ENCODE measurements at places on chromosomes 12 and 14. TPM values are rescaled to one million over a fixed set of nuclear protein-coding genes. Genes with fewer than 3 reads are reported as not detected.

GRCh38 chr12:94812345-94812744, 162.0 kb upstream of the TMCC3 start:
- DNase-seq = no peak

GRCh38 chr14:99148131-99148530, 123.9 kb downstream of the BCL11B start:
- no peak for DNase-seq

TBC1D30 gene
- total RNA-seq = 12.3 TPM

DNA sequence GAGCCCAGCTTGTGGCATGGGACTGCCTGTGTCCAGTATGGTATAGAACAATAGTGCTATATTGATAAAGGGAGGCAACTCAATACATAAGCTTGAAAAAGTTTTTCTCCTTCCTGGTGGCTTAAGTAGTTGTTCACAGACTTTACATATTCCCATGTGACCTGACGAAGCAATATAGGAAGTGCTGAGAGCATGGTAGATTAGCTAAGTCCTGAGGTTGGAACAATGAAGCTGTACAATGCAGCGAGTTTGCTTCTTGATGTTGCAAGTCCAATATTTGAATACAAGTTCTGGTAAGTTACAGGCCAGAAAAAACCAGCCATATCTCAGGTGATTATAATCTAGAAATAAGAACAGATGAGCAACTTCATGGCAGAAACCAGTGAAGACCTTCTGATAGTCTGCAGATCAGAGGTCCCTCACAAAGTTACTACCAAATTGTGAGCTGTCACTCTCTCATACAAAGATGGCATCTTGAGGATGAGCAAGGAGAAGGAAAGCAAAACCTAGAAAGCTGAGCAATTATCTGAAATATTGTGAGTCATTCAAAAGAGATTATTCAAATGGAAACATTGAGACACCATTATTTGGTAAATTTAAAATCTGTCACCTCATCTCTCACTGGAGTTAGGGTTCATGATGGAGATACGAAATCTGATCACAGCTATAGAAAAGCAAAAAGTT, 72.9 kb upstream of the BTG1 start:
- DNase-seq = no peak

- DNase-seq = no peak
Observed at GRCh38 chr14:57943541-57943940, 77.6 kb upstream of the SLC35F4 start.

- no peak for DNase-seq
Observed at GRCh38 chr12:56326533-56326932, 7.3 kb downstream of the PAN2 start.

PTGDR gene
- 0.26 TPM for total RNA-seq

NEUROD4 gene
- total RNA-seq = not detected

DNA sequence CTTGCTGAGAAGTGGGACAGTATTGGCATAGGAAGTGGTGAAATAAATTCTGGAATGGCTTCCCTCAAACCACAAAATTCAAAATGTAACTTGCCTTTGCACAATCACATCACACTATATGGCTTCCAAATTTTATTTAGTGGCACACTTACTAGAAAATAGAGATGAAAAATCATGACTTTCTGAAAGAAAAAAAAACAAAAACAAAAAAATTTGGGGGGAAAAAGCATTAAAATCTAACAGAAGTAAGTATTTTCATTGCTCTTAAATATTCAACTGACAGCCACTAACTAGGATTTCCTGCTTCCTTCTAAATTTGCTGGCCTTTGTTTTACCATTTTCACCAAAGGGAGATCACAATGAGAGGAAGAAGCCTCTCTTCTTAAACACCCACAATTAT, 23.0 kb downstream of the ATF7 start:
- DNase-seq = no peak

NUAK1 gene
- total RNA-seq = 56.8 TPM

HSPA2 gene
- 25.9 TPM for total RNA-seq

GRCh38 chr12:117473856-117474255, 112.4 kb upstream of the NOS1 start:
- DNase-seq = no peak

GRCh38 chr12:48512855-48513254, 12.6 kb upstream of the OR8S1 start:
- DNase-seq = no peak

DNA sequence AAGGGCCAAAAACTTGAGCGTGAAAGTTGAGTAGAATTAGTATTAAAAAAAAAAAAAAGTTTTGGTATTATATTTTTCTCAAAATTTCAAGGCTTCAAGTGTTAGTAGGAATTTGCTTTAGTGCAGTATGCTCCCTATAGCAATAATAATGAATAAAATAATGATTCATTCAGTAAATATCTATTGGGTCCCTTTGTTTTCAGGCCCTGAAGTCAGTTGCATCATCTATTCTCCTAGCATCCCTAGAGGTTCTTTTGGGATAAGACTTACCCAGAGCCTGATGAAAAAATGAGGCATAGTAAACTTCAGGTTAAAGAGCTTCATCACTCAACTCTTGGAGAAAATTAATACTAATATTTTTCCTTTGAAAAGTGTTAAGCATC, 1.1 kb downstream of the KMT5A start:
- DNase-seq = no peak

RBP5 gene
- 2.4 TPM for total RNA-seq

RNASE7 gene
- not detected for total RNA-seq

- DNase-seq = no peak
Observed at GRCh38 chr14:24340606-24341005, 815 bp upstream of the RIPK3 start.

EMP1 gene
- total RNA-seq = 213 TPM

KLRG1 gene
- total RNA-seq = not detected

DNA sequence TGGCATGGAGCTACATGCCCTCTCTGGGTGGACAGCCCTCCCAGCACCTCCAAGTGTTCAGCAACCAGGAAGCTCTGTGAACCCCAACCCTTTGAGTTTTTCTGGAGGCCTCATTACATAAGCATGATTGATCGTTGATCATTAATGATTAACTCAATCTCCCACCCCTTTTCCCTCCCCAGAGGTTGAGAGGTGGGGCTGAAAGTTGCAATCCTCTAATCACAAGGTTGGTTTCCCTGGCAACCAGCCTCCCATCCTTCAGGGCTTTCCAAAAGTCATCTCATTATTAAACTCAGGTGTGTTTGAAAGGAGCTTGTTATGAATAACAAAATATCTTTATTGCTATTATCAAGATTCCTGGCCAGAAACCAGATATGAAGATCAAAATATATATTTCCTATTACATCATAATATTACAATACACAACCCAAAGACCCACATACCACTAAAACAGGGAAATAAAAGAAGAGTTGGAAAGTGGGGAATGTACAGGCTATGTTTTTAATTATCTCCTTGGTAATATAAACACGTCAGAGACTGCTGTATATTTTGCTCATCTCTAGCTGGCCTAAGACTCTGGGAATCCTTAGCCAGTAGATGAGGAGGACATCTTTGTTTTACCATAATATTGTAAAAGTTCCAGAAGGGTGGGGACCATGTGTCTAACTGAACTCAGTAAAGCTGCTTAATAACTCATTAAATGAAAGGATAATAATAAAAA, 73.6 kb downstream of the SSPN start:
- no peak for DNase-seq

CCDC38 gene
- not detected for total RNA-seq

DNA sequence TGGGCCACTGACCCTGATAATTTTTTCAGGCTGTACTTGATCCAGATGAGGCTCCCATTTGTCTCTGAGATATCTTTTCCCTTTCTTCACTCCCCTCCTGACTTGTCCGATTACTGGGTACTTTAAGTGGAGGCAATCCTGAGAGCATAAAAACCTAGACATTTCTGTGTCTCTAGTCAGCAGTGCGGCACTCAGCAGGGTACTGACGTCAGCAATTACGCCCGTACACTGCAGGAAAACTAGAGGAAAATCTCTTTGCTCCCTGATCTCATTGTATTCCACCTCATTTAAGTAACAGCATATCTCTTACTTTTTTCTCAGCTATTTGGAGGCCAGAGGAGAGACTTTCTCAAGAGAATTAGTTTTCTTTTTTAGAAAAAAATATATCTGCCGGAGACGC, 315.5 kb upstream of the OR4E1 start:
- DNase-seq = no peak

DNA sequence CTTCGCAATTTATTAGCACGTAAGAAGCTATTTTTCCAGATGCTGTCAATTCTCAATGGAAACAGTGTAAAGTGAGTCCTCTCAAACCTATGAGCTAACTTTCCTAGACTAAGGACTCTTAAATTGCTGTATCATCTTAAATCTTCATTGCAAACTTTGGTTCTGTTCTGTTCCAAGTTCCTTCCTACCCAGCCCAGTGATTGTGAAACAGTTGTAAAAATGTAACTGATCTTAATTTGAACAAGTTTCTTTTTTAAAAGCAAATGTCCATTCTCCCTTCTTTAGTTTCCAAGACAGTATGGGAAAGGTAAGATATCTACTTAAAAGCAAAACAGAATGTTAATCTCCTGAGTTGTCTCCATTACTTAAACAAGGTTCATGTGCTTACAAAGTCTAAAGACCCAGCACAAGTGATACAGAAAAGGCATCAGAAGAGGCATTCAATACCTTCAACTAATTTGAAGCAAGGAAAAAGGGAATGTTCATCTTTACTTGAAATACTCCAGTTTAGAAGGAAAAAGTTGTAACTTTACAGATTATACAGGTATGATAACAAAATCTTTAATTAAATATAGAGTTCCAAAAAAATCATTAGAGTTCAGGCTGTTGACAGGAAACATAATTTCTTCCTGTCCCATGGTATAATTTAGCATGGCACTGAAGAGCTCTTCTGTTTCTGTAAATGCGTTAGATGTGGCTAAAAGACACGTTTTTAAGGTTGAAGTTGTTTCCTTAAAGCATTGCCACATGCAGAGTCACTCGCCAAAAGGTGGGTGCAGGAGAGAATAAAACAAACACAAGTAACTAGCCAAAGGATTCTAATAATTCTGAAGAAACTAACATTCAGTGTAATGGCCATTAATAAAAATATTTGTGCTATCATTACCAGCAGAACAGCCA, 101.5 kb upstream of the USP15 start:
- no peak for DNase-seq

GRCh38 chr14:64722842-64723447, 18.7 kb downstream of the PLEKHG3 start:
- DNase-seq = no peak

APOF gene
- total RNA-seq = not detected

DNA sequence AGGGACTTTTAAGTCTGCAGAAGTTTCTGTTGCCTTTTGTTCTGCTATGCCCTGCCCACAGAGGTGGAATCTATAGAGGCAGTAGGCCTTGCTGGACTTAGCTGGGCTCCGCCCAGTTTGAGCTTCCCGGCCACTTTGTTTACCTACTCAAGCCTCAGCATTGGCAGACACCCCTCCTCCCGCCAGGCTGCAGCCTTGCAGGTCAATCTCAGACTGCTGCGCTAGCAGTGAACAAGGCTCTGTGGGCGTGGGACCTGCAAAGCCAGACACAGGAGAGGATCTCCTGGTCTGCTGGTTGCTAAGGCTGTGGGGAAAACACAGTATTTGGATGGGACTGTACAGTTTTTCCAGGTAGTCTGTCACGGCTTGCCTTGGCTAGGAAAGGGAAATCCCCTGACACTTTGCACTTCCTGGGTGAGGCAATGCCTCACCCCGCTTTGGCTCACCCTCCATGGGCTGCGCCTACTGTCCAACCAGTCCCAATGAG, 43.7 kb downstream of the CCDC59 start:
- no peak for DNase-seq

DNA sequence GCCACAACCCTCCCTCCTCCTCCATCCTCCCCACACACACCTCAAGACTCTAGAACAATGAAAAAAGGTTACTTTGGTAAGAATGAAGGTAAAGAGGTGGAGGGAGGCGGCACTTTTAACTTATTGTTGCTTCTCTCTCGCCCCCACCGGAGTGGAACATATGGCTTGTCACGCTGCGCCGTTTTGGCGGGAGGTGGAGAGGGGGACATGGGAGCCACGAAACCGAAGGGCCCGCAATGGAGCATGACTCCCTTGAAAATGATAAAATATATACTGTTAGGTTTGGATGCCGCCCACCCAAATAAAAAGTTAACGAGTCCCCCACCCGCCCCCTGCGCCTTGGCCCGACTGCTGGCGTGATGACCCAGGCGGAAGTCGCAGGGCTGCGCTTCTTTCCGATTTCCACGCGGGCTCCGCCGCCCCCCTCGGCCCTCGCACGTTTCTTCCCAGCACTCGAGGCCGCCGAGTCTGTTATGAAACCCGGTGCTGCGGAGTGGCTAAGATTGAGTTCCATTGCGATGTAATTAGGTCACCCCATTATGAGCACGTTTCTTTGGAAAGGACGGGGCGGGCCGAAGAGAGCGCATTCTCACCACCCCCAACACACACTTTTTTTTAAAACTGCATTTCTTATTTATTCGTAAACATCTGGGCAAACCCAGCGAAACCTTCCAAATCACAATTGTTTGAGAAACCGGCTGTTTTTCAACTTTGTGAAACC, 1.4 kb upstream of the ZFP36L1 start:
- peak; percentile 92 for DNase-seq

GRCh38 chr14:58280954-58281787, 17.2 kb upstream of the ARID4A start:
- peak; percentile 51 for DNase-seq

GRCh38 chr14:101548710-101549109, 12.6 kb upstream of the DIO3 start:
- no peak for DNase-seq

TEP1 gene
- total RNA-seq = 44.8 TPM

- DNase-seq = no peak
Observed at GRCh38 chr14:50985124-50985858, 41.0 kb upstream of the PYGL start.

- DNase-seq = no peak
Observed at GRCh38 chr14:39861229-39861600, 429.0 kb upstream of the FBXO33 start.

GRCh38 chr12:121783766-121784165, 9.7 kb downstream of the RHOF start:
- DNase-seq = no peak

YEATS4 gene
- 18.5 TPM for total RNA-seq
